ENCODE measurements at places on chromosomes 2 and 18. TPM values are rescaled to one million over a fixed set of nuclear protein-coding genes. Genes with fewer than 3 reads are reported as not detected.

STON1 gene
- 35.2 TPM for total RNA-seq

SLC19A3 gene
- 31.8 TPM for total RNA-seq

RUFY4 gene
- total RNA-seq, result not detected

SERPINB12 gene
- total RNA-seq, result not detected

TNFRSF11A gene
- 2.5 TPM for total RNA-seq

FBLN7 gene
- 5.4 TPM for total RNA-seq

MBD1 gene
- 56.3 TPM for total RNA-seq

LIMS3 gene
- 3.1 TPM for total RNA-seq

APLF gene
- 6.8 TPM for total RNA-seq

SATB2 gene
- 3.9 TPM for total RNA-seq

METTL5 gene
- total RNA-seq, result 34.7 TPM

DNA sequence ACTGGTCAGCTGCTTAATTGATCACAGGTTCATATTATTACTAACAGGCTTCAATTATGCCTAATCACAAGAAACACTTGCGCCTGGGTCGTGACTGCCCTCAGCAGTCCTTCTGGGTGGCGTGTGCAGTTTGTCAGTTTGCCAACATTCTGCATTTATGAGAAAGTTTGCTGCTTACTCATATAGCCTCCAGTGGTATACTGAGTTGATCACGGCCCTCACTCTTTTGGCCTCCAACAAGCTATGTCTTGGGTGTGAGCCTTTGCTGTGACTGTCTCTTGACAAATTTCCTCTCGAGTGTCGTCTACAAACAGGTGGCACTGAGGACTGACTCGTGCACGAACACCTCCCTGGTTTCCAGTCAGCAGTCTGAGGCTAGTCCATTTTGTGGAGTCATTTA is 27.3 kb downstream of the DCDC2C start:
- no peaks in the 10 kb centered on the region for H3K4me1 ChIP-seq
- H3K27ac ChIP-seq, result no peak overlapping the region
- H3K4me3 ChIP-seq, result no peak overlapping the region
- no peak for DNase-seq
- H3K27me3 ChIP-seq, result no peaks in the 10 kb centered on the region
- H3K36me3 ChIP-seq, result no peaks in the 10 kb centered on the region

- H3K36me3 ChIP-seq, result no peaks in the 10 kb centered on the region
- peaks cover 3% of the 10 kb centered on the region for H3K4me1 ChIP-seq
- H3K27ac ChIP-seq, result no peak overlapping the region
Measured at GRCh38 chr18:80252136-80252535, 4.8 kb upstream of the PARD6G start.

DNA sequence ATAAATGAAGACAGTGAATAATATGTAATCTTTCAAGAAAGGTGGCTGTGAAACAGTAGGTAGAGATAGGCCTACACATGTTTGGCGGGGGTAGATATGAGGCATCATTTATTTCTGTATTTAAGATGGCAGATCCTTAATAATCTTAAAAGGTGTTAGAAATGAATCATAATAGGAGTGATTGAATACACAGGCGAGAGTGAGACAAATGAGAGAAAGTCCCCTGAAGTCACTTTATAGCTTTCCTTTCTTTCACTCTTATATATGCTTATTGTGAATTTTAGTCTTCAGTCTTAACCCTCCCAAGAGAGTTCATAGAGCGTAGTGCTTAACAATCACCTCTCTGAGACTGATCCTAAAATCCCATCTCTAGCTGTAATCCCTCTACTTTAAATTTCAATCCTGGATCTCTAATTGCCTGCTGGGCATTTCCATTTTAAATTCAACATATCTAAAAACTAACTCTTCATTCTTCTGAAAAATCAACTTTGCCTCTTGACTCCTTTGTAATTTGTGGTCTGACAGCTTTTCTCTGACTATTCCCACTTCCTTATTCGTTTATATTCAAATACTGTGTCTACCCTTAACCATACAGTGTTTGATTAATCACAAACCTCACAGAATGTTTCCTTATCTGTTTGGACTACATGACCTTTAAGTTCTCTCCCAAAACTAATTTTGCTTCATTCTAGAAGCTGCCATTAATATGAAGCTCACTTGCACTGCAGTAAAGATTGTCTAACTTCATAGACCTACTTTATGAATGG is 463.7 kb upstream of the FSIP2 start:
- no peaks in the 10 kb centered on the region for H3K36me3 ChIP-seq
- H3K27me3 ChIP-seq, result no peaks in the 10 kb centered on the region
- no peak for DNase-seq
- H3K27ac ChIP-seq, result no peak overlapping the region
- H3K4me1 ChIP-seq, result no peaks in the 10 kb centered on the region
- H3K4me3 ChIP-seq, result no peak overlapping the region

DNA sequence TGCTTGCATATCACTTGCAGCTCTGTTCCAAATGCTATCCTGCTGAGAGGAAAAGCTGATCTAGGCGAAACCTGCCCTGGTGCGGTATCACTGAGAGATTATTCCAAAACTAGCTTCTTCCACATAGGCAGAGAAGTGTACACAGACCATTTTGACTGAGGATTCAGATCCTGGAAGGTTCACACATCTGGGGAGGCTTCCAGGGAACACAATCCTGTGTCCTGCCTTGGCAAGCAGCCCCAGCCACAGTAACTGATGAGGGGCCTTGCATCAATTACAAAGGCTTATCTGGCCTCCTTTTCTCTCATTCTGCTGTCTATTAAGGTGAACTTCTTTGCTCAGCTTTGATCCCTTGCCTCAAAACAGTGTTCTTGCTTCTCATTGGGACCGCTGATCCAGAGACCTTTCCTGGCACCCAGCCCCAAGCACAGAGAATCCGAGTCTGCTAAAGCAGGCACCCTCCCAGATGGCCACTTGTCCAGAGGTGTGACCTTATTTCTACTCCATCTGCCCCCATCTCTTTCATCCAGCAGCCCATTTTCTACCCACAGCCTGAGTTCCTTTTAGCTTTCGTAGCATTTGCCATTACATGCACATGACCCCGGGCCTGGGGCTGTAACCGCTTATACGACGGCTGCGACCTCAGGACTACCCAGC is 52.3 kb upstream of the ZFP36L2 start:
- no peak overlapping the region for H3K27ac ChIP-seq
- no peaks in the 10 kb centered on the region for H3K27me3 ChIP-seq
- peaks cover 15% of the 10 kb centered on the region for H3K36me3 ChIP-seq
- H3K4me3 ChIP-seq, result no peak overlapping the region
- H3K4me1 ChIP-seq, result peaks cover 13% of the 10 kb centered on the region

- DNase-seq, result no peak
- H3K4me1 ChIP-seq, result no peaks in the 10 kb centered on the region
- H3K4me3 ChIP-seq, result no peak within 1 kb of the TSS
- no peaks in the 10 kb centered on the region for H3K36me3 ChIP-seq
Measured at GRCh38 chr2:102310964-102311640, at the start of gene IL1RL1. TSS of gene IL1RL1 (plus strand) at chr2:102311563. CDS start at chr2:102338265, 26,702 bp downstream.

GRCh38 chr2:151241224-151241623 is 20.4 kb downstream of the RBM43 start:
- no peaks in the 10 kb centered on the region for H3K4me1 ChIP-seq
- H3K36me3 ChIP-seq, result no peaks in the 10 kb centered on the region
- no peak overlapping the region for H3K4me3 ChIP-seq
- H3K27ac ChIP-seq, result no peak overlapping the region
- no peak for DNase-seq

GRCh38 chr2:675982-676646 is 1.1 kb downstream of the TMEM18 start:
- peaks cover 11% of the 10 kb centered on the region for H3K4me1 ChIP-seq
- peak; percentile 68 for DNase-seq
- peak overlapping the region; percentile 36 for H3K27ac ChIP-seq
- peak overlapping the region; percentile 98 for H3K4me3 ChIP-seq
- H3K27me3 ChIP-seq, result no peaks in the 10 kb centered on the region

DNA sequence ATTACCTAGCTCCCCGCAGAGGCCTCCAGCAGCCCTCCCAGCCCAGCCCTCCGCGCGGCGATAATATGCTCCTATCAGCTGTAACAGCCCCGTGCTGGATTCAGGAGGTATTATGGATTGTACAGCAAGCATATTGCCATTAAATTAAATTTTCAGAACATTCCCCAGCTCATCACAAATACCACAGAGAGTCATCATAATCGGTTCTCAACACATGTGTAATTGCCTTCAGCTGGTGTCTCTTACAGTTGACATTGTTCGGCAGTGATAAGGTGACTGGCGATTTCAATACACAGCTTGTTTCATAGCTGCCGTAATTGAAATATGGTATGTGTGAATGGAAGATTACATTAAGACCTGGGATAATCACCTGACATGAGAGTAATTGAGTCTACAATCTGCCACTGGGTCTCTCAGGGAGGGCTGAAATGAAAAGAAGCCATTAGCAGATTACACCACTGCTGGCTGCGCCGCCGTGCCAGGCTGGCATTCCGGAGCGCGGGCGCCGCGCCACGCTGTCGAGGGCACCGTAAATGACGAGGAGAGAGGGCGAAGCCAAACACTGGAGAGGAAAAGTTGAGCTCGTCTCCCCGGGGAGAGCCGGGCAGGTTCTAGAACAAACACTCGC is 549.4 kb upstream of the SALL3 start:
- DNase-seq, result no peak
- H3K27ac ChIP-seq, result no peak overlapping the region
- no peak overlapping the region for H3K4me3 ChIP-seq
- no peaks in the 10 kb centered on the region for H3K27me3 ChIP-seq
- H3K4me1 ChIP-seq, result no peaks in the 10 kb centered on the region

- H3K27me3 ChIP-seq, result no peaks in the 10 kb centered on the region
- DNase-seq, result no peak
- H3K4me1 ChIP-seq, result peaks cover 16% of the 10 kb centered on the region
- no peak overlapping the region for H3K27ac ChIP-seq
Measured at GRCh38 chr2:16669388-16669787, 3.8 kb upstream of the CYRIA start.

DNA sequence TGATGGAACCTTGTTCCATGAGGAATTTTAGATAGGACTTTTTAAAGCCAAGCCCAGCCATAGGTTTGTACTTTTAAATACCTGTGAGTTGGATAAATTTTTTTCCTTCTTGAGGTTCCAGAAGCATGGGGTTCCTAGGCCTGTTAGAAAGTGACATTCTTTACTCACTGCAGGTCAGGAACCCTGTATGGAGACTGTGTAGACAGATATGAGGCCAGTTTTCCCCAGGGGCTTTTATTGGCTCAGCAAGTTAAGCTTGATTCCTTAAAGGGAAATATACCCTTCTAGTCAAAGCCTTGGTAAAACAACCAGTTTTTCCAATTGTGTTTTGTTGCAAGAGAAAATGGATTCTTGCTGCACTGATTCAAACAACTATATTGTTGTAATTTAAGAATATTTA is 38.4 kb upstream of the GMCL1 start:
- peaks cover 5% of the 10 kb centered on the region for H3K4me1 ChIP-seq
- no peak overlapping the region for H3K27ac ChIP-seq
- no peaks in the 10 kb centered on the region for H3K27me3 ChIP-seq

GRCh38 chr2:70548233-70548632 is 5.4 kb downstream of the TGFA start:
- H3K27ac ChIP-seq, result no peak overlapping the region
- H3K27me3 ChIP-seq, result no peaks in the 10 kb centered on the region
- peaks cover 5% of the 10 kb centered on the region for H3K4me1 ChIP-seq
- no peak for DNase-seq

DNA sequence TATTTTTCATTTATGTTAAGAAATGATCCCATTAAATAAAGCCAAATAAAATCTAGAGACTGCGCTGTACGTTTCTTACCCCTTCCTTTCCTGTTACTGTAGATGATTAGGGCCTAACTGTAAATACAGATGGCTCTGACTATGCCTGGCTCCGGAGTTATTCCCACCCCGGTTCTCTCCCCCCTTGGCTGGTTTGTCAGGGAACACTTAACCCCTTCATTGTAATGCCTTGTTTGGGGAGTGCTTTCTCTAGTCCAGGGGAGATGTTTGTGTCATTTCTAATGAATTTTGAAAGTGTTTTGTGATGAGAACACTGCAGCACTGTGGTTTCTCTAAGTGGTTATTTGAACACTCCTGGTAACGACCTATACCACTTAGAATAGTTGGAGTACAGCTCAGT is 8.8 kb downstream of the UNC50 start:
- DNase-seq, result no peak
- no peak overlapping the region for H3K4me3 ChIP-seq
- H3K4me1 ChIP-seq, result no peaks in the 10 kb centered on the region
- H3K36me3 ChIP-seq, result peaks cover 95% of the 10 kb centered on the region
- H3K27me3 ChIP-seq, result no peaks in the 10 kb centered on the region

GRCh38 chr2:23387845-23388244 is 2.9 kb downstream of the KLHL29 start:
- DNase-seq, result no peak
- no peaks in the 10 kb centered on the region for H3K36me3 ChIP-seq
- no peak overlapping the region for H3K4me3 ChIP-seq
- H3K27me3 ChIP-seq, result peaks cover 10% of the 10 kb centered on the region
- peaks cover 9% of the 10 kb centered on the region for H3K4me1 ChIP-seq

GRCh38 chr18:45059695-45060094 is 379.0 kb downstream of the SETBP1 start:
- no peak for DNase-seq
- no peaks in the 10 kb centered on the region for H3K4me1 ChIP-seq
- H3K27ac ChIP-seq, result no peak overlapping the region
- no peaks in the 10 kb centered on the region for H3K36me3 ChIP-seq
- H3K4me3 ChIP-seq, result no peak overlapping the region

DNA sequence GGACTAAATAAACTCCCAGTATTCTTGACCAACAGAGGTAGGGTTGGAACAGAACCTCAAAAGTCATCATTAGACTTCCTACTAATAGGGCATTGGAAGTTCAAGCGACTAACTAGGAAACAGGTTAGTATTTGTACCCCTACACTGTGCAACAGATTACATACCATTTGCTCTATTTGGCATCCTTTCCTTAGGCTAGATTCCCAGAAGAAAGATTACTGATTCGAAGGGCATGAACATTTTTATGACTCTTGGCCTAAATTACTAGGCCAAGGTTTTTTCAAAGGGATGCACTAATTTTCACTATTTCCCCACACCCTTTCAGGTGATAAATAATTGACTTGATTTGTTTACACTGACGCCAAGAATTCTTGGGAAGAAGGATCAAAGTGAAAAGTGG is 104.8 kb upstream of the CYP1B1 start:
- H3K36me3 ChIP-seq, result no peaks in the 10 kb centered on the region
- no peaks in the 10 kb centered on the region for H3K27me3 ChIP-seq
- DNase-seq, result no peak
- peaks cover 34% of the 10 kb centered on the region for H3K4me1 ChIP-seq
- no peak overlapping the region for H3K27ac ChIP-seq
- no peak overlapping the region for H3K4me3 ChIP-seq

GRCh38 chr2:16665748-16666448 is at the start of gene CYRIA:
TSS of gene CYRIA (minus strand) at chr2:16665834. CDS start at chr2:16588119, 77,715 bp downstream.
- no peaks in the 10 kb centered on the region for H3K36me3 ChIP-seq
- peak within 1 kb of the TSS; percentile 79 for H3K27ac ChIP-seq
- H3K27me3 ChIP-seq, result no peaks in the 10 kb centered on the region
- H3K4me1 ChIP-seq, result peaks cover 43% of the 10 kb centered on the region
- peak; percentile 85 for DNase-seq
- peak within 1 kb of the TSS; percentile 78 for H3K4me3 ChIP-seq

Data from upper lobe of right lung (tissue), 1 donor.